ENCODE measurements at places on chromosomes 1 and 21.

DNA sequence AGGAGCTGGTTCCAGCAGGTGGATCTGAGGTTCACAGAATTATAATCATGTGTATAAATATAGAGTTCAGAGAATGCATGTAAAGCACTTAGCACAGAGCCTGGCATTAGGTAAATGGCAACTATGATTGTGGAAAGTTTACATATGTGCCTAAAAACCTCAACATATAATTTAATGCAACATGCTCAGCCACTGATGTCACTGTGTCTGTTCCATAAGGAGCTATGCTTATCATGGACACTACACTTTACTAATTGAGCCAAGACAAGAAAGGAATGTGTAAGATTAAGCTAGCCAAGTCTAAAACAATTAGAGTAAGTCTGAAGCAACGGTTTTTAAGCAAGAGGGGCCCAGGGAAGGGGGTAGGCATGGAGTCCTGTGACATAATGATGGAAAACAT is 61.5 kb downstream of the GNG12 start:
- no peak for DNase-seq

- DNase-seq: no peak
Observed at GRCh38 chr1:201655243-201655642, 116.3 kb downstream of the NAV1 start.

- DNase-seq: no peak
Observed at GRCh38 chr1:42941640-42942330, 16.9 kb downstream of the SLC2A1 start.

DNA sequence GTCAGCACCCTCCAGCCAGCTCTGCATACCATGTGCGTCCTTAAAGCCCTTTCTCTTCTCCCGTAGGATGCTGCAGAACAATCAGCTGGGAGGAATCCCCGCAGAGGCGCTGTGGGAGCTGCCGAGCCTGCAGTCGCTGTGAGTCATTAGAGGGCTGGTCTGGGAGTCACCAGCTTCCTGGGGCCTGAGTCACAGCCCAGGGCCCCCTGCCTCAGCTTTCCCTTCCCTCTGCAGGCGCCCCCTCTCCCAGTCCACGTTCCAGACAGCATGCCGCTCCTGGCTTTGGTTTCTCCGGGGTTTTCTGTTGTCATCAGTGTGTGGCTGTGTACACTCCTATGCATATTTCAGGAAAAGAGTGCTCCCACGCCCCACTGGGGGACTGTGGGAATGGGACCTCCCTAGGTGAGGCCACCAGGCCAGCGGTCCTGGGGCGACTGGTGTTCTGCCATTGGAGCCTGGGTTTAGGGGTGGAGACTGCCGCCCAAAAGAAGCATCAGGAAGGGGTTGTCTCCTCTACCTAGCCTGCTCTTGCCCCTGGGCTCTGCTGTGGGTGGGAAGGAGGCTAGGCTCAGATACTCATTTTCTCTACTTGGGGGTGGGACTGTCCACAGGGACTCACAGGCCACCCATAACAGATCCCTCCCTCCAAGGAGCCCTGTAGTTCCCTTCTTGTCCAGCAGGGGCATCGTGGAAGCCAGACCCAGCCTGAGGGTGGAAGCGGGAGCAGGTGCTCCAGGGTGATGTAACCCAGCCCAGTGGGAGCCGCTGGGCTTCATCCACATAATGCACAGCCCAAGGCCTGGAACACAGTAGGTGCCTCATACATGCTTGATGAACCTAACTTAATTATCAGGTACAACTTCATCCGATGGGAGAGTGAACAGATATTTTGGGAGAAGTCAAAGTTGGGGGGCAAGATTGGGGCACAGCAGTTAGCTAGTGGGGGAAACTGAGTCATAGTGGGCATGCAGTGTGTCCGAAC is 42.5 kb downstream of the LGR6 start:
- peak; percentile 47 for DNase-seq

DNA sequence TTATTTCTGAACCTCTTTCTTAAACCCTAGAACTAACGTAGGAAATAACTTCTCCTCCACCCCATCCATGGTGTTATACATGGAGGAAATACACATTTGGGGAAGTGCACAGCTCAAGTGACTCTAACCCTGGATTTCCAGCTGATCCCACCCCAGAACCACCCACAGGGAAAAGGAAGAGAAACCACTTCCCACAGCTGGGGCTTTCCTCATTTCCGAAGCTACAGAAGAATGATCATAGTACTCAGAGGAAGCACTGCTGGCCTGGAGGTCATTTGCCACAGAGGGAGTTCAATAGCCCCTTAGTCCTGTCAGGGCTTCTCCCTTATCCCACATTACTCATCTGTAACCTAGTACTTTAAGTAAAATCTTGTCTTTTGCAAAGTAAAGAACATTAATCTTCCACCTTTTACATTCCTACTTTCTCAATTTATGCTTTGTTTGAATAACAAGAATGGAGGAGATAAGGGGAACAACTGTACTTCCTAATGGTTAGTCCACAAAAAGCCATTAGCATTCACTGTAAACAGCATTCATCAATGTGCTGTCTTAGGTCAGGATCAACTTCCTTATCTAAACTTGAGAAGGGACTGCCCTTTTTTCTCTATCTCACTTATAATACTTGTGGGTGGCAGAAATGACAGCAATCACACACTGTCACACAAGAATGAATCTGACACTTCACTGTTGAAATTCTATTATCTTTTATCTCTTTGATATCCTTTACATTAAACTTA is 63.0 kb upstream of the RGS1 start:
- DNase-seq: no peak

DNA sequence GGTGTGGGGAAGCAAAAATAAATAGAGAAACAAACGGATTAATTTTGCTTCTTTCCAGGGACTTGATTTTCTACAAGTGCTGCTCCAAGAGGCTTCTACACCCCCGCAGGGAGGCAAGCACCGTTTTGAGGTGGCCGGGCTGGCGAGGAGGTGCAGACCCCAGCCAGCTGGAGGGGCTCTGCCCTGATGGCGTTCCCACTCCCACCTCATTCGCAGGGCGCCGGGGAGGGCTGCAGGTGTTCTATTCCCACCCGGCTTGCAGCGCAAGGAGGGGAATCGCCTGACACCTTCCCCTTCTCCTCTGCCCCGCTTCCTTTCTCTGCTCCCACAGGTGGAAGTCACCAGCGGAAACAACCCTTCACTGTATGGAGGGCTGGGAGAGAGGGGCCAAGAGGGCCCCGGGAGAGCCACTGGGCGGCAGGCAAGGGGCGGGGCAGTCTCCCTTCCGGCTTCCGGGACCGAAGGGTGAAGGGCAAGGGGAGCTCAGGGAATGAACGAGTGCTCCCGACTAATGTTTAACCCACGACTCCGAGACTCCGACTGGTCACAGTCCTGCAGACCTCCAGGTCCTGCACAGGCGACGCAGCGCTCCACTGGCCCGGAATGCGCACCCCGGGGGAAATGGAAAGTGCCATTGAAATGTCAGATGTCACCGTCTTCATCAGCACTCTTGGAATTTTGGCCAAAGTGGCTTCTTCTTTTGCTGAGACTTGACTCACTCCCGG is 29.1 kb downstream of the TEX35 start:
- no peak for DNase-seq

DNA sequence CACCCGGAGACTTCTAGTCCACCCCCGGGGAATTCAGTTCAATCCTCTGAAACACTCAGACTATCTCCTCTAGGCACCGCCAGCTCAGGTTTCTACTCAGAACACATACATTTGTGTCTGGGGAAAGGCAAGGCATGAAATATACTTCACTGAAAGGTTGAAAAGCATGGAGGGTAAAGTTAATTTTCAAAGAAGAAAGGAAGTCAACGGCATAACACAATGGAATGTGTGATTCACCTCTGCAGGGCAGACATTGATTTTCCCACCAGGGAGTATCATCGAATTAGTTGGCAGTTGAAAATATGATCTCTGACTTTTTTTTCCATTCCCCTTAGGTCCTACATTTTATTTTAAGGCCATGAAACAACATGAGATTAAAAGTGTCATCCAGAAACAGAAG is 669.4 kb downstream of the SMYD3 start:
- no peak for DNase-seq

DNA sequence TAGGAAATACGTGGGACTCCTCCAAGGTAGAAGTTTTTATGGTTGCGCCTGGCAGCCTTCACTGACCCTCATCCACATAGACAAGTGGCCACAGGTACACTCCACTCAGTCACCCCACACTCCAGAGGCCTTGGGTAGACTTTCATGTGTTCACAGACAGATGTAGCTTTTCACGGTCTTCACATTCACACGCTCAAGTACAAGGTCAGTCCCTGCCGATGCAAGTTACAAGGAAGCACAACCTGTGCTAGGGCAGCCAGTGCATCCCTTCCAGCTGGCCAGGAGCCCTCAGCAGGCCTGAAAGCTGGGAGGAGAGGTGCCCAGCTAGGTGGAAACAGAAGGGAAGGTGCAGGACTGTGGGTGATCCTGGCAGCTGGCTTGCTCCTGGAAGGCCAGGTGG is 55.5 kb upstream of the FAM20B start:
- no peak for DNase-seq

DNA sequence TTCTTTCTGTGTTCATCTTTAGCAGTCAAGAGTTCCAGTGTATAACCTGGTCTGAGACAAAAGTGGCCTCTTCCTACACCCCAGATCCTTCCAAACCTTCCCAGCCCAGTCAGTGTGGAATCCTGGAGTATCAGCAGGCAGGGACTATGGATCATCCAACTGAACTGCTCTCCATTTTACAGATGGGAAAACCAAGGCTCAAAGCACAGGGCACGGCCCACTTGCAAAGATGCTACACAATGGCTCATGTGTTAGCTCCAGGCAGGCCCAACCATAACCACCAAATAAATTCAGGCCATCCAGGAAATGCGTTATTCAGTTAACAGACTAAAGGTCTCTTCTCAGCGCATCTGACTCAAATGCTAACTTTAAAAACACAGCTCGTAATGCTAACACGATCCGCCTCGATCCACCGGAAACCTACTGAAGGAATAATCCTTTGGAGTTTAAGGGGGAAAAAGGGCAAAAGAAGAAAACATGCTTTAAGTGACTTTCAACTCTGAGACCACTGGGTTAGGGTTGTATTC is 7.1 kb downstream of the GLIS1 start:
- DNase-seq: no peak

GRCh38 chr1:115530407-115530806 is 111.4 kb upstream of the VANGL1 start:
- DNase-seq: no peak

GRCh38 chr1:218164930-218165700 is 120.0 kb upstream of the RRP15 start:
- DNase-seq: no peak

DNA sequence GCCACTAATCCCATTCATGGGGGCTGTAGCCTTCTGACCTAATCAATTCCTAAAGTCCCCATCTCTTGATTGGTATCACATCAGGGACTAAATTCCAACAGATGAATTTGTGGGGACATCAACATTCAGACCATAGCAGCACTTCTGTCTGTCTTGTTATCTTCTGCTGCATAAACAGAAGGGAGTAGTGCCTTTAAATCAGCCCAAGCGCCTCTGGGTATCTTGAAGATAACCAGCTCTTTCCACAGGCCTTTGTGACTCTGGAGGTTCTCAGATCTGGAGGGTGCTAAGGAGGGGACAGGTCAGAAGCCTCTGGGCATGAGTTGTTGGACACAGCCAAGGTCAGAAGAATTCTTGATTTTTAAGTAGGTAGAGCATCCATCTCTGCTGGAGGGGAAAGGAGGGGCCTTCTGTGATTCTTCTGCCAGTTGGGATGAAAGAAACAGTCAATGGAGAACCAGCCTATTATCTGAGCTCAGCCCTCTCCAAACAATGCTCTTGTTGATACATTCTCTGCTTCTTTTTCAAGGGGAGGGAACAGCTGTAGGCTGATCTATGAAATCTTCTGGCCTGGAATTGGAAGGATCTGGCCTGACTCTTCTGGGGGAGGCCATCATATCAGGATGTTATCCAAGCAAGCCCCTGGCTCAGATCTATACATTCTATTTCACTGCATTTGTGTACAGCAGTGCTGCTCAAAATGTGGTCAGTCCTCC is 31.3 kb upstream of the LRIG2 start:
- DNase-seq: no peak

All from activated T-helper 1 cell treated with anti-CD3 and anti-CD28 coated beads, Interleukin-2, amount 50 U/mL, for 16 hours (primary cell).